ENCODE measurements at places on chromosomes 4 and X. TPM values are rescaled to one million over a fixed set of nuclear protein-coding genes. Genes with fewer than 3 reads are reported as not detected.

Gene FAM184B
- not detected for total RNA-seq

Gene TBC1D8B
- 13.2 TPM for total RNA-seq

Gene TLR6
- total RNA-seq: 0.95 TPM

Gene IL2RG
- total RNA-seq: not detected

Gene ALAS2
- not detected for total RNA-seq

Gene HSFX2
- total RNA-seq: 0.32 TPM

Gene ADGRG4
- not detected for total RNA-seq

Gene APELA
- not detected for total RNA-seq

Gene JADE1
- 23.2 TPM for total RNA-seq

Gene IL3RA
- not detected for total RNA-seq

Gene USP17L26
- total RNA-seq: not detected

Gene TCEANC
- total RNA-seq: 6.0 TPM

Gene CCDC120
- total RNA-seq: 0.63 TPM

Gene MAGEA4
- not detected for total RNA-seq

Gene NLRP2B
- total RNA-seq: not detected

Gene SUPT20HL1
- 0.09 TPM for total RNA-seq

Gene ZMAT1
- total RNA-seq: under 0.01 TPM

Gene RAB33A
- total RNA-seq: 2.5 TPM

Gene LYAR
- 6.0 TPM for total RNA-seq

Gene SMIM10
- total RNA-seq: 5.7 TPM

Gene FOXP3
- not detected for total RNA-seq

Gene NDNF
- total RNA-seq: 0.09 TPM

Gene KLF8
- total RNA-seq: 2.4 TPM

Gene STEEP1
- 43.1 TPM for total RNA-seq

Gene NKX3-2
- total RNA-seq: 0.60 TPM

Gene IQSEC2
- total RNA-seq: 7.7 TPM

Gene NSUN7
- total RNA-seq: not detected

Gene TMEM154
- 2.7 TPM for total RNA-seq

Gene SOWAHB
- not detected for total RNA-seq

Gene GUCY1A1
- total RNA-seq: 8.5 TPM

Gene SEL1L3
- total RNA-seq: 151 TPM

Gene NPY1R
- total RNA-seq: not detected

Gene PDE6B
- 0.63 TPM for total RNA-seq

Gene CFI
- 1.8 TPM for total RNA-seq

Gene SHOX
- total RNA-seq: not detected

Gene NR3C2
- total RNA-seq: 2.4 TPM

Gene ASB12
- 0.17 TPM for total RNA-seq

Gene NPY2R
- not detected for total RNA-seq

Gene PHOX2B
- total RNA-seq: not detected

Gene CLDN34
- total RNA-seq: not detected

Gene PPID
- 22.1 TPM for total RNA-seq

Gene NUDT10
- 2.7 TPM for total RNA-seq

Gene MPC1L
- not detected for total RNA-seq

Gene FAM53A
- 1.4 TPM for total RNA-seq

Gene MAGEB3
- not detected for total RNA-seq

Gene PASD1
- not detected for total RNA-seq

Gene DOK7
- total RNA-seq: 0.09 TPM

Gene HS6ST2
- total RNA-seq: not detected

Gene MAGEE2
- total RNA-seq: not detected

Gene GLOD5
- total RNA-seq: not detected

Gene NAP1L5
- 5.8 TPM for total RNA-seq

Gene BMP2K
- 27.1 TPM for total RNA-seq

Gene CT55
- not detected for total RNA-seq
